ENCODE measurements at places on chromosomes 1 and 21.
A peak's percentile ranks its signal among the peaks of the same experiment; 100 is the strongest.

DNA sequence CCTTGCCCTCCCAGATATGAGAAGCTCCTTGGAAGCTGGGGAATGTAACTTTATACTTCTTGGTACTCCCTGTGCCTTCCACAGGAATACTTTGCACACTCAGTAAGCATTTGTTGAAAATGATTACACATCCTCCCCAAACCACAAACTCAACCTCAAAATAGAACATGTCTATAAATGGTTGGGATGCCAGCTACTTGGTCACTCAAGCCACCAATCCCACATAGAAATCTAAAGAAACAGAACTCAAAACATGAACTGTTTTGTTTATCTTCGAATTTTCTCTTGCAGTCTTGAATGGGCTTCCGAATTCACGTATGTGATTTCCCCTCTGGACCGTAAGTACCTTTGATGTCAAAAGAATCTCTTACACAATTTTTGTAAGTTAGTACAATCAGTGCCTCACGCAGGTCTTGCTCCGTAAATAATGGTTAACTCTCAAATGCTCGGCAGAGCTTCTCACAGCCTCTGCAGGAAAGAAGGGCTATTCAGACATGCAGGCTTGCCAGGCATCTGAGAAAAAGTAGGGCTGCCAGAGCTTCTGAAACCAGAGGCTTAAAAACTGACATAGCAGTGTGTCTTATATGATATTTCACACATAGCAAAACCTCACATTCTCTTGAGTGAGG, 26.9 kb downstream of the SORT1 start:
- DNase-seq, result peak; percentile 98

GRCh38 chr1:225461533-225462428, 33.9 kb upstream of the LBR start:
- DNase-seq, result no peak

GRCh38 chr1:164771619-164772361, 212.8 kb downstream of the PBX1 start:
- peak; percentile 84 for DNase-seq

DNA sequence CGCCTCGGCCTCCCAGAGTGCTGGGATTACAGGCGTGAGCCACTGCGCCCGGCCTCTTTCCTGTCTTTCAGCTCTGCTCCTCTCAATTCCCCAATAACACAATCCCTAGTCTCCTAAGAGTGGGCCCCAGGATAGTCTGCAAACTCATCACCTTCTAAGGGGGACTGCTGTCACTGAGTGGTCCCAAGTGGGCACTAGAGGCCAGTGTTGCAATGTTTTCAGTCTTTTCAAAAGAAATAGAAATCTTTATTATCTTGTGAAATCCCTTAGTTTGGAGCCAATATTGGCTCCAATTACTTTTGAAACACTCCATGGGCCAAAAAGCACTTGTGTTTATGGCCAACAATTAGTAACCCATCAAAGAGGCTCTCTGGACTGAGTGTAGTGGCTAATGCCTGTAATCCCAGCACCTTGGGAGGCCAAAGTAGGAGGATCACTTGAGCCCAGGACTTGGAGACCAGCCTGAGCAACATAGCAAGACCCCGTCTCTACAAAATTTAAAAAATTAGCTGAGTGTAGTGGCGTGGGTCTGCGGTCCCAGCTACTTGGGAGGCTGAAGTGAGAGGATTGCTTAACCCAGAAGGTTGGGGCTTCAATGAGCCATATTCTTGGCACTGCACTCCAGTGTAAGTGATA, 28.6 kb upstream of the ZNF697 start:
- DNase-seq, result no peak

DNA sequence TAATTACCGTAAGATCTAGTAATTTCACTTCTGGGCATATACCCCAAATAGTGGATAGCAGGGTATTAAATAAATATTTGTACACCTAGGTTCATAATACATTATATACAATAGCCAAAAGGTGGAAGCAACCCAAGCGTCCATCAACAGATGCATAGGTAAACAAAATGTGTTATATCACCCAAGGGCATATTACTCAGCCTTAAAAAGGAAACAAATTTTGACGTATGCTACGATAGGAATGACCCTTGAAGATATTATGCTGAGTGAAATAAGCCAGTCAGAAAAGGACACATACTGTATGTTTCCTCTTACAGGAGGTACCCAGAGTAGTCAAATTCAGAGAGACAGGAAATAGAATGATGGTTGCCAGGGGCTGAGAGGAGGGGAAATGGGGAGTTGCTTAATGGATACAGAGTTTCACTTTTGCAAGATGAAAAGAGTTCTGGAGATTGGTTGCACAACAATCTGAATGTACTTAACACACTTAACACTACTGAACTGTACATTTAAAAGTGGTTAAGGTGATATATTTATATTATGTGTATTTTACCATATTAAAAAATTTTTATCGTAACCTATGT, 36.6 kb upstream of the KCTD3 start:
- no peak for DNase-seq

- peak; percentile 46 for DNase-seq
Observed at GRCh38 chr1:208885060-208885459, 640.9 kb upstream of the PLXNA2 start.

DNA sequence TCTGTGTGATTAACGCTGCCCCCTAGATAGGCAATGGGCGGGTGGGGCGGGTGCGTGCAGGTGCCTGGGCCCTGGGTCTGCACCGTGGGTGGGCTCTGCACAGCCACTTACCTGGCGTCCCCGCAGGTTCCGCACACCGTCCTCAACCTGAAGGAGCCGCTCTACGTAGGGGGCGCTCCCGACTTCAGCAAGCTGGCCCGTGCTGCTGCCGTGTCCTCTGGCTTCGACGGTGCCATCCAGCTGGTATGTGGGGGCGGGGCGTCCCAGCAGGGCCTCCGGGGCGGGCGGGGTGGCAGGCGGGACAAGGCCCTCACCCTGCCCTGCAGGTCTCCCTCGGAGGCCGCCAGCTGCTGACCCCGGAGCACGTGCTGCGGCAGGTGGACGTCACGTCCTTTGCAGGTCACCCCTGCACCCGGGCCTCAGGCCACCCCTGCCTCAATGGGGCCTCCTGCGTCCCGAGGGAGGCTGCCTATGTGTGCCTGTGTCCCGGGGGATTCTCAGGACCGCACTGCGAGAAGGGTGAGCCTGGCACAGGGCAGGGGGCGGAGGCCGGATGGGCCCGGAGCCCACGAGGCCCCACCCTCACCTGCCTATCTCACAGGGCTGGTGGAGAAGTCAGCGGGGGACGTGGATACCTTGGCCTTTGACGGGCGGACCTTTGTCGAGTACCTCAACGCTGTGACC, 22.8 kb downstream of the RNF223 start:
- no peak for DNase-seq

DNA sequence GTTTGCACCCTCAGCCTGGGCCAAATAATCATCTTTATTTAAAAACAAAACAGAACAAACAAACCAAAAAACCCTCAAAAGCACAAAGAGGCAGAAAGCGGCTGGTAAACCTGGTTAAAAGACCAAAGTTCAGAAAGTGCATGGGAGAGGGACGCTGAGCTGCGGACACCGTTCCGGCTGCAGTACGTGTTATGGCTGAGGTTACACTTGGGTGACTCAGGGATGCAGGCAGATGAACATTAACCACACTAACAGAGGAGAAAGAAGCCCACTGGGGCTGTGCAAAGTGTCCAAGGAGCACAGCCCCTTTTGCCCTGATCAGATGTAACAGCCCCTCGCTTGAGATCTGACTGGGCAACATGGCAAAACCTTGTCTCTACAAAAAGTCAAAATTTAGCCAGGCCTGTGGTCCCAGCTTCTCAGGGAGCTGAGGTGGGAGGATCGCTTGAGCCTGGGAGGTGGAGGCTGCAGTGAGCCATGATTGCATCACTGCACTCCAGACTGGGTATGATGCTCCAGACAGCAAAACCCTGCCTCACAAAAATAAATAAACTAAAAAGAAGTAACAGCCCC, 28.3 kb downstream of the GPR157 start:
- peak; percentile 52 for DNase-seq

- DNase-seq, result peak; percentile 56
Observed at GRCh38 chr1:235017719-235018118, 110.9 kb downstream of the TOMM20 start.

GRCh38 chr1:45542591-45542990, 8.0 kb upstream of the AKR1A1 start:
- no peak for DNase-seq

DNA sequence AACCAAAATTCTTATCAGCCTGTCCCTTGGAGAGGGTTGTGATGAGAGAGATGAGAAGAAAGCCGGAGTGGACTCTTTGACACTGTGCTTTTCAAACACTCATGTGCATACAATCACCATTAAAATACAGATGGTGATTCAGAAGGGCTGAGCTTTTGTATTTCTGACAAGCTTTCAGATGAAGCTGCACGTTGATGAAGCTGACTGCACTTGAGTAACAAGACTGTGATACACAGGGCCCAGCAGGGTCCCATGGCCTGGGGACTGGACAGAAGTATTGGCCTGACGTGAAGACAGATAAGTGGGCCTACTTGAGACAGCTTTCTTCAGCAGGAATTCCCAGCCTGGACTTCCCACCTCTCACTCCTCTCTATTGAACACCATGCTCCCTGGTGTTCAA, 258.2 kb downstream of the CHRM3 start:
- no peak for DNase-seq

- peak; percentile 48 for DNase-seq
Observed at GRCh38 chr1:231921646-231922345, 295.2 kb downstream of the DISC1 start.

- peak; percentile 32 for DNase-seq
Observed at GRCh38 chr21:34072145-34073031, 990 bp upstream of the MRPS6 start.

GRCh38 chr1:109788695-109789521, 25.2 kb upstream of the EPS8L3 start:
- DNase-seq, result no peak

GRCh38 chr1:8073112-8073855, 47.2 kb upstream of the ERRFI1 start:
- DNase-seq, result no peak

DNA sequence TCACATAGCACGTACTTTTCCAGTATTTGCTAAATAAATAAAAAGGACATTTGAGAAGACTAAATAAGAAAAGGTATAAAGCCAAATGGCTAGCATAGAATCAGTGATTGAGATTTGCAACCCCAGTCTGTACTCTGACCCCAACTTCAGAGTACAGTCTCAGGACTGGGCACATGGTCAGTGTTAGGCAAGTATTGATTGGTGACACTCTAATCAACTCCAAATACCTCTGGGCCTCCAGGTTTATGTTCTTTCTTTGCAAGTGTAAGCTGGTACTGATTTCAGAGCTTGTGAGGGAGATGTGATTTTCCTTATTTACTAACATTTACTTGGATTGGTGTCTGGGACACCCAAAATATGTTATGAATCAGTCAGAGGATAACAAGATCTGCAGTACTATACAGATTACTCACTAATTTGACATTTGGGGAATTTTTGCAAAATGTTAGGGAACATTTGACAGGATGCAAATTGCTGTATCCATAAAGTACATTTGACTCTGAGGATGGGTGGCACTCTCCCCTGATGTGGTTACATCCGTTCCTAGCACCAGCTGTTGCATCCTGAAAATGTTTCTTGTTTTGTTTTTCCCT, 34.2 kb downstream of the LMO4 start:
- peak; percentile 42 for DNase-seq

- peak; percentile 50 for DNase-seq
Observed at GRCh38 chr1:64246294-64246917, 43.0 kb downstream of the UBE2U start.

DNA sequence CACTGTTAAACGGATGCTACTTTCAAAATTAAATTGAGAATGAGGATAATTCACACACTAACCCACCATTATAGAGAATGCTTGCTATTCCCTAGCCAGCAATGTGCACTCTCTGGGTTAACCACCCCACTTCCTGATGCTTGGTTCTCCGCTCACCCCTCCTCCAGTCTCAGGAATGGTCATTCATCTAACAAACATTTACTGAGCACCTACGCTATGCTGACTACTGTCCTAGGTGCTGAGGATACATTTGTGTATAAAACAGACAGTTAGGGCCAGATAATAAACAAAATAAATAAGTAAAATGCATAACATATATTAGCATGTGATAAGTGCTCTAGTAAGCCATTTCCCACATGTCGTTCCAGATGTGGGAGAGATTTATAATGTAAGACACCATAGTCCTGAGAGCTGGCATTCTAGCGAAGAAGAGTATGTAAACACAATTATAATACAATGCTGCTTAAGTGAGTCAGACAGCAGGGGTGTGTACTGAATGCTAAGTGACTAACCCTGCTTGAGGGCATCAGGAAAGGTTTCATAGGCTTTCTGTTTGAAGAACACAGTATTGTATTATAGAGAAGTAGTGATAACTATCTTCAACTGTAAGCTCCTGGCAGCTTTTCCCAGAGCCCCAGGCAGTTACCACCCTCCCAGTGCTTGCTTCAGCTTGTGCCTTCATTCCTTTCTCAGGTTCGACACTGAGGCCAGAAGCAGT, 126.7 kb upstream of the CACHD1 start:
- DNase-seq, result peak; percentile 84

GRCh38 chr1:220448217-220448616, 79.7 kb upstream of the MARK1 start:
- DNase-seq, result no peak

DNA sequence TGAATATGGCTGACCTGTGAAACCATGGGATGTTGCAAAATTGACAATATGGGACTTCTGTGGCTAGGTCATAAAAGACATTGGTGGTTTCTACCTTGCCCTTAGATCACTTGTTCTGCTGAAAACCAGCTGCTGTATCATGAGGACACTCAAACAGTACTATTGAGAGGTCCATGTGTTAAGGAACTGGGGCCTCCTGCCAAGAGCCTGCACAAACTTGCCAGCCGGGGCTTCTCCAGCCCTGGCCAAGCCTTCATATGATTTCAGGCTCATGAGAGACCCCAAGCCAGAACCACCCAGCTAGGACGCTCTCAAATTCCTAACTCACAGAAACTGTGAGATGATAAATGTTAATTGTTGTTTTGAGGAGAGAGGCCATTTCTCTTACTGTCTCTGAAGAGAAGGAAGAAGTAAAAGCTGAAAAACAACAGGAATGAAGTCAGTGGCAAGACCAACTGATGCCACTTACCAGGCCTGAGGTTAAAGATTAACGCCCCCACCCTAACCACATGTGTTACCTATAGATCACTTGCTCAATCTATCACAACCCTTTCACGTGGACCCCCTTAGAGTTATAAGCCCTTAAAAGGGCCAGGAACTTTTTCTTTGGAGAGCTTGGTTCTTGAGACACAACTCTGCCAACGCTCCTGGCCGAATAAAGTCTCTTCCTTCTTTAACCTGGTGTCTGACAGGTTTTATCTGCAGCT, 3.9 kb upstream of the PITHD1 start:
- no peak for DNase-seq

DNA sequence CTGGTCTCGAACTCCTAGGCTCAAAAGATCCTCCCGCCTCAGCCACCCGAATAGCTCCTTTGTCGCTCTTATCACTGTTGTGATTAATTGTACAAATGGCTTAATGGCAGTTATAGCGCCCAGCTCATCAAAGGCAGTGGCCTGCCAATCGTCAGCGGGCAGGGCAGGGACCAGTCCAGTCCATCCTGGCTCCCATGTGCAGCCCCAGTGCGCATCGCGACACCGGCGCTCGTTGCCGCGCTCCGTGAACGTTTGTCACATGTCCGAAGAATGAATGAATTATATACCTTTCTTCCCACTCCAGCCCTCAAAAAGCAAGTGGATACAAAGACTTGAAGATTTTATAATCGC, 18.4 kb downstream of the MTX1 start:
- DNase-seq, result peak; percentile 63
